NCI-H446 treated with DMSO at 0.1 percent for 48 hours (cell line): ENCODE measurements at places on chromosomes 7 and 10.

DNA sequence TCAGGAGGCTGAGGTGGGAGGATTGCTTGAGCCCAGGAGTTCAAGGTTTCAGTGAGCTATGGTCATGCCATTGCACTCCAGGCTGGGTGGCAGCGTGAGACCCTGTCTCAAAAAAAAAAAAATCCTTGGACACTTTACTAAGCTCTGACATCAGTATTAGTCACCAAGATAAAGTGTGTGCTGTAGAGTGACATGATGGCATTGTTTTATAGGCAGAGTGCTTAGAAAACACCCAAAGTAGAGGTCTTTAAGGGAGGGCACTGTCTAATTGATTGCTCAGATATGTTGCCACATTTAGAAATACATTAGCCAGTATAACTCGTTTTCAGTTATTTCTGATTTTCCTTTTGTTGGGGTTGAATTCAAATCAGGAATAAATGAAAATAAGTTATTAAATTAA is 235.9 kb downstream of the REEP3 start:
- no peak for DNase-seq

GRCh38 chr7:129924602-129925001 is 28.2 kb downstream of the UBE2H start:
- no peak for DNase-seq

DNA sequence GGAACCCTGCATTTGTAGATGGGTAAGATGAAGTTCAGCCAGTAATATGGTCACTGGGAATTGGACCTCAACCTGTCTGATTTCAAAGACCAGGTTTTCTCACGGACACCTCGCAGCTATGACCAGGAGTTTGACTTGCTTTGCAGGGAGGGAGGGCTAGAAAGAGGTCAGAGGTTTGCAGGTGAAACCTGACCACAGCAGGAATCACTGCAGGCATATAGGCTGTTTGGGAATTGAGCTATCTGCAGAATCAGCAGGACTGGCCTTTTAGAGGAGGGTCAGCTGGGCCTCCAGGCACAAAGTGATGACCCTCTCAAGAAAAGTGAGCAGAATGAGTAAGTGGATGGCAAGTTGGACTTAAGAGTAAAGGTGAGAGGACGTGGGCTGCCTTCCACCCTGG is 166.3 kb downstream of the ADRA2A start:
- DNase-seq = no peak

GRCh38 chr10:60480865-60481563 is 91.3 kb upstream of the ANK3 start:
- peak; percentile 95 for DNase-seq

DNA sequence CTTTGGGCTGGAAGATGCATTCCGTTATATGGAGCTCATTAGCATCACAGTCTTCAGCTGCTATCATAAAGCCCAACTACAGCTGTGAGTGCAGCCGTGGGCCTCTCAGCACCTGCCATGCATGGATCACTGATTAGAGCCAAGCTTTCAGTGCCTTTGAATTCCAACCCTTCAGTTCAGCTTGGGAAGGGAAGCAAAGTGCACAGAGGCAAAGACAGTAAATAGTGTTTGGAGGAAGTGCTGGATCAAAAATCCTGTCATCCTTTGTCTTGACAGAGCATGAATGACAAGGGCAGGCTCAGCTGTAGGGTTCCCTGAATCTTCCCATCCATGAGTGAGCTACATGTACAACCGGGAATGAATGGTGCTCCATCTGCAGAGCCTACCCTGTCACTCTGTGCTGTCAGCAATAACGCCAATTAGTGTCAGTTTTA is 153.7 kb downstream of the DNAJB9 start:
- DNase-seq = no peak

DNA sequence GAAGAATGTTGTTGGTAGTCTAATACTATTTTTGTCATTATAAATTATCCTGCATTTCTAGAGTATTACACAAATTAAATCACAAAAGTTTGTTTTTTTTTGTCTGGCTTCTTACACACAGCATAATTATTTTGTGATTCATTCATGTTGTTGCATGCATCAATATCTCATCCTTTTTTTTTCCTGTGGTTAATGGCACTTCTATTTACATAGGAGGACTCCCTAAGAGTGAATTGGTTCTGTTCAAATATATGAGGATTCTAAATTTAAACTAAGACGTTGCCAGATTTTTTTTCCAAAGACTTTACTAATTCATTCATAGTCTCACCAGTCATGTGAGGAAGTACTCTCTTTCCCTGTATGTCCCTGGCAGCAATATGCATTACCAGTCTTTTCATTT is 303.3 kb downstream of the GPR37 start:
- no peak for DNase-seq
